ENCODE measurements at places on chromosomes 7 and 10.
A peak's percentile ranks its signal among the peaks of the same experiment; 100 is the strongest.

- DNase-seq, result no peak
Measured at GRCh38 chr10:99555825-99556523, 23.2 kb downstream of the NKX2-3 start.

- no peak for DNase-seq
Measured at GRCh38 chr10:1498746-1499358, 238.5 kb downstream of the ADARB2 start.

- no peak for DNase-seq
Measured at GRCh38 chr10:122446668-122447423, 7.6 kb upstream of the ARMS2 start.

DNA sequence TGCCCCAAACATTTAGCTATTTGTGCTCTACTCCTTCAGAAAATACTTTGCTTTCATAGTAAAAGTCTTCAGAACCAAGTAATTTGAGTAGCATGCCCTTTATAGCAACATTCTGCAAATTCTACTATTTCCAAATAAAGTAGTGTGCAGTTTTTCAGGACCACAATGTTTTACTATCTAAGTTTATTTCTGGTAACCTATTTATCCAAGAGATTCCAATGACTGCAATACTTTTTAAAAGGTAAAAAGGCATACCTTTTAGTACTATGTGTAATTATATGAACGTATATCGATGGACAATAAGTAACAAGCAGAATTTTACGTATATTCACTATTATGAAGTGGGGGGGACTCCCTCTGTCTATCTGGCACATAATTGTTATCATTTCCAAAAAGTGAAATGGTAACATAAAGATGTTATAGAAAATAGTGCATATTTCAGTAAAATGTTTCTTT, 6.9 kb upstream of the CAV2 start:
- no peak for DNase-seq

- DNase-seq, result no peak
Measured at GRCh38 chr7:147535701-147536111, 1054.9 kb upstream of the C7orf33 start.

GRCh38 chr10:100740476-100741377, 4.7 kb upstream of the PAX2 start:
- no peak for DNase-seq

GRCh38 chr7:151131592-151132293, 35.8 kb downstream of the GBX1 start:
- DNase-seq, result no peak

GRCh38 chr7:143877098-143877497, 24.9 kb downstream of the TCAF1 start:
- no peak for DNase-seq

GRCh38 chr7:101633511-101633910, 4.4 kb upstream of the MYL10 start:
- no peak for DNase-seq

GRCh38 chr10:92847202-92847864, 987 bp upstream of the EXOC6 start:
- DNase-seq, result peak; percentile 56

GRCh38 chr10:3785851-3786271, 852 bp upstream of the KLF6 start:
- DNase-seq, result no peak

DNA sequence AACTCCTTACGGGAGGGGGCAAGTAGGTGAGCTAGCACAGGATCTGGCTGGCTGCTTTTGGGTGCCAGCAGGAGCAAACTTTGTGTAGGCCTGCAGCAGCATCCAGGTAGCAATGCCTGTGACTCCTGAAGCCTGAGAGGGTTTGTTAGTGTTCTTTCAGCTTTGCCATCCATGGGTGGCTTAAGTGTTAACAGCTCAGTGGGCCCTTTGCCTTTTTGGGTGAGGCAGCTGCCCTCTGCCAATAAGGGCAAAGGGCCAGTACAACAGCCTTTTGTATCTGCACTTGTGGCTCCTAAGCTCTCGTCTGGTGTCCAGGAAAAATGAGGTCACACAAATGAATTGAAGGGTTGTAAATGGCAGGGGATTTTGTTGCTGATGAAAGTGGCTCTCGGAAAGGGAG, 359.0 kb upstream of the CHRM2 start:
- DNase-seq, result no peak

DNA sequence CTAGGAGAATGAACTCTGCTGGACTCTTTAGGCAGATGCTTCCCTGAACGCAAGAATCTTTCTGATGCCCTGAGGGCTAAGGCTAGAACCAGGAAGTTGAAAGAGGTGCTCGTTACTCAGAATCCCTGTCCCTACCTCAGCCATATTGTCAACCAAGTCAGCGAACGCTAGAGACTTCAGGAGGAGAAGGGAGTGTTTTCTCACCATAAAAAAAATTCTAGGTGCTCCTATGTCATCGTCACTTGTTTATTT, 359.4 kb downstream of the PRPF18 start:
- DNase-seq, result no peak

- DNase-seq, result no peak
Measured at GRCh38 chr7:99019523-99020412, 124.1 kb downstream of the SMURF1 start.

DNA sequence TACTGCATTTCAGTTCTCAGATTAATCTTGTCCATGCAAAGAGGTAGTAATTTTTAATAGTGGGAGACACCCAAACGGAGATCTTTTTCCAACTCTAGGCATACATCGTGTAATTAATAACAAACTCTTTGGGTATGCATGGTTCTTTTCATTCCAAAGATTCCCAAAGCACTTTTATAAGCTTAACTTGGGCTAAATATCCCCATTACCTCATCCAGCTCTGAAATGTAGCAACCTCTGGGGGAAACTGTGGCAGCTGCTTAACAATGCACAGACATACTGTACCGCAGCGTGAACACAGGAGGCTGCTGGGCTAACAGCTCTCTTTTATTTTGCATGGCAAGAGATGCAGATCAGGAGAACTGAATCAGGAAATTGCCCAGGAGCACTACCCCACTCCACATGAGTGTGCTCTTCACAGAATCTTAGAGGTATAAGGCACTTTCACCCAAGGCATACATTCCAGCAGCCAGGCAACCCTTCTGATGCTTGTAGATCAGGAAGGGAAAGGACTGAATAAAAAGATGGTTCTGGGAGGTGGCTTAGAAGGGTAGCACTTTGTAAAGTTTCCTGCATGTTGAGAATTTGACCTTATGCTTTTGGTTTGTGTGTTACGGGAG, 114.4 kb upstream of the GLI3 start:
- DNase-seq, result no peak

DNA sequence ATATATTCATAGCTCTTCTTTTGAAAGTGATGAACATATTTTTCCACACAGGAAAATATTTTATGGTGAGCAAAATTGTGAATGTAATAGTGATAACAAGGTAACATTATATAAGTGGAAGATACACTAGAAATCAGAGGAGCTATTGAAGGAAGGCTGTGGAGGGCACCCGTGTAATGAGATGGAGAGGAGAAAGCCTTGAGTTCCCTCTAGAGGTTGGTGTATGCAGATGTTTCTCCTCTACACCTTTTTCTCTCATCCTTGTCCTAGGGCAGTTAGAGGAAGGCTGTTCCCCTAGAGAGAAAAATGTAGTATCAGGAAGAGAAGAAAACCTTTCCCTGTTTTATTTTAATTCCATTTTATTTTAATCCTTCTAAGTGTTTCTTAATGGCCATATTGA, 54.6 kb upstream of the NRG3 start:
- DNase-seq, result no peak

- DNase-seq, result peak; percentile 70
Measured at GRCh38 chr7:6250364-6250833, 22.0 kb downstream of the CYTH3 start.

DNA sequence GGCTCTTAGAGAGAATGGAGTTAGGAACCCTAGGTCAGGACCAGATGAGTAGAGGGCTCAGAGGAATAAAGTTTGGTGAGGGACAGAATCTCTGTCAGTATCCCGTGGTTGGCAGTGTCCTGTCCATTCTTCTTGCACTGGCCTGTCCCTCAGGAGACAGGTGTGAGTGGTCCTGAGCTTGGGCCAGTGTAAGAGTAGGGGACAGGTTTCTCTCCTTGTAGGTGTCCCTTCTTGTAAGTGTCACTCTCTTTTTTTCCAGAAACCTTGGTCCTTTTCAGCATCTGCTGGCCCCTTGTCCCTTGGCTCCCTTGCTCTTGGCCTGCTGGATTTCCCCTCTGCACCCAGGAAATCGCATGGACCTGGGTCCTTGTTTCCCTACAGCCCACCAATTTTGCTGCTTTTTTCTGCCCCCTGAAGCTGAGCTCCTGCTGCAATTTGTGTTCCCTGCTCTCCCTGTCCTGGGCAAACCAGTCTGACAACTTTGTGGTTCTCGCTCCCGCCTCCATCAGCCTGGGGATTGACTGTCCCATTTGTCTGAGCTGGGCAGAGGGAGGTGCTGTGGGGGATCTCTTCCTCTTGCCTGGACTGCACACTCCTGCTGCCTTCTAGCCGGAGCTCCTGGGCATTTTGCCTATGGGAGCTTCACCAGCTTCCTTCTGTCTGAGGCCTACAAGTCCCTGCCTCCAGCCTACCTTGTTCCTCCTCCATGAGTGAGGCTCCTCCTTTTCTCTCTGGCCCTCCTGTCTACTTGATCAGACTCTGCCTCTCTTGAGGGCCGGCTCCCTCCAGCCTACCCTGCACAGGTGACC, 6.5 kb downstream of the TSPAN14 start:
- DNase-seq, result peak; percentile 86

- DNase-seq, result no peak
Measured at GRCh38 chr10:50398381-50398780, 147.1 kb upstream of the ASAH2 start.

DNA sequence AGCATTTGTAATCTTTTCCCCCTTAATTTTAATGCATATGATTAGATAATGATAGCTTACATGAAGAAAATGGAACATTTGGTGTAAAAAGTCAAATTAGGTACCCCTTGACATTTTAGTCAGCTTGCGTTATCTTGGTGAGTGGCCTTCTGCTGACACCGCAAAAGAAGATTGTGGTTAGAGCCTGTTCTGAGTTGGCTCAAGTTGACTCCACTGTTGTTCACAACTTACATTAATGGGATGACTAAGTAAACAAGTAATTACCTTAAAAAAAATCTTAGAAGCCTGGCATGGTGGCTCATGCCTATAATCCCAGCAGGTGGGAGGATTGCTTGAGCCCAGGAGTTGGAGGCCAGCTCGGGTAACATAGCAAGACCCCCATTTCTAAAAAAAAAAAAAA, 24.2 kb downstream of the TRRAP start:
- no peak for DNase-seq

DNA sequence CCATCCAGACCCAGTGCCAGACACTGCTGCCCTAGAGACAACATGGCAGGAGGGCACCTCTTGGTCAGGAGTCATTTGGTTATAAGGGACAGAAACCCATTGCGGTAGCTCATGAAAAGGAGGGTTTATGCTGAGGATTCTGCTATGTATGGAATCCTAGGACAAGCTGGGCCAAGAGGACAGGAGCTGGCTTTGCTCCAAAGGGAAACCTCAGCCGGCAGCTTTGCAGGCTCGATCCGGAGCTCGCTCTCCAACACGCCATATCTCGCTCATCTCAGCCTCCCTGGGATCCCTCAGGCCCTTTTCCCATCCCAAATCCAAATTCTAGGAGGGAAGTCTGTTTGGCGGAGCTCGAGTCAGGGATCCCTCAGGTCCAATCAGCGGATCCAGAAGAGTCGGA, 345.7 kb downstream of the GLRX3 start:
- DNase-seq, result no peak

GRCh38 chr10:58480321-58480720, 32.4 kb upstream of the BICC1 start:
- no peak for DNase-seq

DNA sequence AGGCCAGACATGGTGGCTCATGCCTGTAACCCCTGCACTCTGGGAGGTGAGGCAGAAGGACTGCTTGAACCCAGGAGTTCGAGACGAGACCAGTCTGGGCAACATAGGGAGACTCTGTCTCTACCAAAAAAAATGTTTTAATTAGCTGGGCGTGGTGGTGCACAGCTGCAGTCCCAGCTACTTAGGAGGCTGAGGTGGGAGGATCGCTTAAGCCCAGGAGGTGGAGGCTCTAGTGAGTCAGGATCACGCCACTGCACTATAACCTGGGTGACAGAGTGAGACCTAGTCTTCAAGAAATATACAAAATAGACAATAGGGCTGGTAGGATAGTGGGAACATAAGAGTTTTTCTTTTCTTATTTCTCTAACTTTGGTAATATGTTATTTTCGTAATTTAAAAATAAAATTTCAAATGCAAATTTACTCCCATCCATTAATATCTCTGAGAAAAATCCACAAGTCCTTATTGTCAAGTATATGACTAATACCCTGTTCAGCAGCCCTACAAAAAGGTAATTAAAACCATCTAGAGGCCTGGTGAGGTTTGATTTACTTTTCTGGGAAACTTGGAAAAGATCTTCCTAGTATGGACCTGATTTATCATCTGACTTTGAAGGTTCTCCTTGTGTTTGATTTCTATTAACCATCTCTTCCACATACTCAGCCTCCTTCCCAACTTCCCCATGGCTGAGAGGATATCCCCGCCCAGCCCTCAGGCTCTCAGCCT, 50.0 kb downstream of the CREB3L2 start:
- no peak for DNase-seq

DNA sequence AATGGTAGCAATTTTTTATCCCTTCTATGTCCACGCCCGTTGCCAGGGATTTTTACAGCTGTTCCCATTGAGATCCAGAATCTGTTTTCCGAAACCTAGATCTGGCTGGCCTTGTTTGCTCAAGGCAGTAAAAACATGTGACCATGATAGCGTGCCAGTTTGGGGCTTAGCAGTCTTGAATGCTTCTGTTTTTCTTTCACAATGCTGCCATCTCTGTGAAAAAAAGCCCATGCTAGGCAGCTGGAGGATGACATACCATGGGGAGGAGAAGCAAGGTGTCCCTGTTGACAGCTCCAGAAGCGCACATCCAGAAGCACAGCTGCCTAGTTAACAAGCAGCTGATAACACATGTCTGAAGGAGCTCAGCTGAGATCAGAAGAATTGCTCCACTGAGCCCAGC, 2.2 kb upstream of the ZNF92 start:
- no peak for DNase-seq

DNA sequence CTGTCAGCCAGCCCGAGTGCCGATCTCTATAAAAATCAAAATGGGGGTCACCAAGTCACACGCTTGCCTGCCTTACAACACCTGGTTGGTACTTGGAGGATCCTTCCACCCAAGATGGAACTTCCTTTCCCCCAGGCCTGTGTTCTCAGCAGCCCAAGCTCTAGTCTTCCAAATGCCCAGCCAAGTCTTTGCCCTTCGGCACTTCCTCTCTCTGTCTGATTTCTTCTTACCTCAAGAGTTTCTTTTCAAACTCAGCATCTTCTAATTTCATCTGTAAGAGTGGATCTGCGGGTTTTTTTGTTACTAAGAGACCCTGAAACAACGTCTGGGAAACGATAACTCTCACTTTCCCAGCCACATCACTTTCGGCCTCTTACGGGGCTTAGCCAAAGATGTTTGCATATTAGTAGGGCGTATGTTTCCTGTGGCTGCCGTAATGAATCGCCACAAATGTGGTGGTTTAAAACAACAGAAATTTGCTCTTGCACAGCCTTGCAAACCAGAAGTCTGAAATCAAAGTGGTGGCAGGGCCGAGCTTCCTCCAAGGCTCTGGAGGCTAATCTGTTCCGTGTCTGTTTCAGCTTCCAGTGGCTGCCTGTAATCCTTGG, 219.9 kb downstream of the TCF7L2 start:
- no peak for DNase-seq
